ENCODE measurements at places on chromosomes 6 and 20.

DNA sequence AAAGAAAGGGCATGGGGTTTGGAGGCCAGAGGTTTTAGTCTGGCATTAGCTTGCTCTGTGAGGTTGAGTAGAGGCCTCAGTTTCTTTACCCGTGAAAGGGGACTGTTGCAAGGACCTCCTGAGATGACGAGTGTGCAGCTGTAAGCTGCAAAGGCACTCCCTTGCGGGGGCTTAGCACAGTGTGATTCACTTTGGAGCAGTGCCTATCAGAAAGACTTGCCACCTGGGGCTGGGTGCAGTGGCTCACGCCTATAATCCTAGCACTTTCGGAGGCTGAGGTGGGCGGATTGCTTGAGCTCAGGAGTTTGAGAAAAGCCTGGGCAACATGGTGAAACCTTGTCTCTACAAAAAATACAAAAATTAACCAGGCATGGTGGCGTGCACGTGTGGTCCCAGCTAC is 7.5 kb upstream of the BAK1 start:
- no peak for DNase-seq

DNA sequence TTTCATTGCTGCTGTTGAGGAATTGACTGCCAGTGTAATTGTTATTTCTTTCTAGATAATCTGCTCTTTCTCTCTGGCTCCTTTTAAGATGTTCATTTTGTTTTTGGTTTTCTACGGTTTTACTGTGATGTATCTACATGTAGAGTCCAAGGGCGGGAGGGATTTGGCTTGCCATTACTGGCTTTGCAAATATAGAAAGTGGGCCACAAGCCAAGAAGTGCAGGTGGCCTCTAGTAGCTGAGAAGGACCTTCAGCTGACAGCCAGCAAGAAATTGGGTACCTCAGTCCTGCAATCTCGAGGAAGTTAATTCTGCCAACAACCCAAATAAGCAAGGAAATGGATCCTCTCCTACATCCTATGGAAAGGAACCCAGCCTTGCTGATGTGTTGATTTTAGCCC is 42.8 kb upstream of the GLP1R start:
- DNase-seq = no peak

GRCh38 chr6:129567374-129567773 is 142.6 kb downstream of the ARHGAP18 start:
- no peak for DNase-seq

DNA sequence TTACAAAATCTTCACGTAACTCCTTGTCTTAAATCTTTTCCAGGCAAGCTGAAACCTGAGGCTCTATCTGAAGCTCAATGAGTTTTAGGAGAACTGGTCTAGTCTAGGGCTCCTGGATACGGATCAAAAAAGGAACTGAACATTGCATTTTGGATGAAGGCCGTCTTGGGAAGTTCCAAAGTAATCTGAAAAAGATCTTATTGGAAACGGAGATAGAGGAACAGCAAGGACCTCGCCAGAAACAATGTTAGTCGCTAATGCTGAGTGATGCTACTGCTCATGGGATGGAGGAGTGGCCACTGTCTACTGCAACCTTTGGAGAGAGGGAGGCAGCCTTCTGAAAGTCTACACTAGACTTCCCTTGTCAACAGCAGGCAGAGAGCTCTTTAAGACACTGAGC is 91.4 kb upstream of the ATXN1 start:
- no peak for DNase-seq

DNA sequence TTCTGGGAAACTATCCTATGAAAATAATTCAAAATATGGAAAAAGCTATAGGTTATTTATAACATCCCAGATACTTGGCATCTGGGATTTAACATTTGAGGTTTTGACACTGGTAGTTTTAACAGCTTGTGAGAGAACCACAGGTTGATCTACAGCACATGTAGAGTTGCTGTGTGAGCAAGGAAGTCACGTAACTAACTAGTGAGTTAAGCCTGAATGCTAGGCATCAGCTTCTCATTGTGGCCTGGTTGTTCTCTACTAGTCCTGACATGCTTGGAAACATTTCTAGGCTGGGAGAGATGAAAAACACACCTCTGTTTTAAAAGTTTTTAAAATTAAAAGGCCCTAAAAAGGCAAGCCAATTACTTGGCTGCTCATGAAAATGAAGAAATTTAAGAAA is 28.2 kb downstream of the ESF1 start:
- no peak for DNase-seq

Data from stimulated activated CD8-positive, alpha-beta memory T cell treated with anti-CD3 and anti-CD28 coated beads, Interleukin-4, amount 100 ng/mL, for 1 hour (primary cell).